ENCODE measurements at places on chromosomes 2 and 18.

DNA sequence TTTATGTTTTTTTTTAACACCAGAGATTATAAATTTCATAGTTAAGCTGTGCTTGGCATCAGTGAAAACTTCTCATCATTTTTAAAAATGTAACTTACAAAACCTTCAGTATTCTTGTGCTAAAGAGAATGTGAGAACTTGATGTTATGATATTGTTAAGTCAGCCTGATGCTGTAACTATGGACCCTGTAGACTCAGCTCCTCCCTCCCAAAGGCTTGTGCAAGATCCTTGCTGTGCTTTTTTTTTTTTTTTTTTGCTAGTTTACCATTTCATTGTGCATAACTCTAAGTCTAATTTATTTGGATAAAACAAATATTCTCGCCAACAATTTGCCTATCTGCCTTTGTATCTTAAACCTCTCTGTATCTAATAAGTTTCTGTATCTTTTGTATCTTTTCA, 12.9 kb upstream of the TFPI start:
- DNase-seq = no peak

DNA sequence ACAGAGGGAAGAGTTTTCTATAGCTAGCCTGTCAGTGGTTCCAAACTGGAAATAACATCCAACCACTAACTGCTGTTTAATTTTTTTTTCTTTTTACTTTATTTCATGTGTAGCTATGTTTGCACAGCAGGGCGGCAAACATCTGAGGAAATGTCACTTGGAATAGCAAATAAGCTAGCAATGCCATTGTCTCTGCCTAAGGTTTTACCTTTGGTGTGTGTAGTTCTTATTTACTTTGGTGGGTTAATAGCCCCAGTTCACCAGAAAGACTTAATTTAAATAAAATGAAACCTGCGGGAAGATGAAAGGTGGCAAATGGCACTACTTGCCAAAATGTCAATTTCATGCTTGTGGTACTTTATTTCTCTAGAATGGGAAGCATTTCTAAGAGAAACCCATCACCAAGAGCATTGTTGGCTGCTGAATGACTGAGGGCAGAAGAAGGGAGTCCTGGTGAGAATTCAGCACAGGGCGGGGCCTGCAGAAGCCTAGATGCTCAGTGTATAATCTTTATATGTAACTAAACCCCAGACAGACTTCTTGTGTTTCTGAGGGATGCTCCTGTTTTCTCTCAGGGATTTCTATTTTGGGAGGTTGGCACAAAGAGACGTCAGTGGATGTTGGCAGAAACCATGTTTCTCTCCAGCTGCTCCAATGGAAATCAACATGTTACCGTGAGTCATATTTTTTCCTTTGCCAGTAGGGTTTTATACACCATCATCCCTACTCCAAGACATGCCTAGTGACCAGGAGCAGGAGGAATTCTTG, 300.4 kb upstream of the NT5C1B start:
- DNase-seq = no peak

DNA sequence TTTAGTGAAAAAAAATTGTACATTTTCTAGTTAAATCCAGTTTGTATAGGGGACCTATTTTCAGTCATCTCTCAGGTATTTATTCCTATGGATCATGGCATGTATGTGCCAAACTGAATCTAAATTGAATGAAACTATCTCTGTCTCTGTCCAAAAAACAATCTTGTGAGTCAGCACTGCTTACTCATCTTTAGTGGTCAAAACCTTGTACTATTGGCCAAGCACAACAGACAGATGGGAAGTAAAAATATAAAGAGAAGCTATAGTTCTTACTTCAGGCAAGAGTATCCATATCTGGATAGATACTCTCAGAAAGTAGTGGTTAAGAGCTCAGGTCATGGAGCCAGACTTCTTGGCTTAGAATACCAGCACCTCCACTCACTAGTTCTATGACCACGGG, 76.0 kb upstream of the KLHL14 start:
- DNase-seq = no peak

GRCh38 chr18:27803957-27804356, 373.0 kb downstream of the CDH2 start:
- DNase-seq = no peak

- DNase-seq = no peak
Measured at GRCh38 chr2:206176121-206176520, 16.4 kb downstream of the EEF1B2 start.

GRCh38 chr2:146317959-146318358, 1526.9 kb upstream of the ACVR2A start:
- DNase-seq = no peak

GRCh38 chr2:127581516-127582490, 46.3 kb downstream of the MYO7B start:
- DNase-seq = no peak

- no peak for DNase-seq
Measured at GRCh38 chr2:48124592-48124991, 218.3 kb upstream of the FBXO11 start.

- no peak for DNase-seq
Measured at GRCh38 chr18:8629602-8630001, 20.4 kb downstream of the RAB12 start.

Measured in stimulated activated CD8-positive, alpha-beta memory T cell treated with anti-CD3 and anti-CD28 coated beads, Interleukin-4, amount 100 ng/mL, for 1 hour (primary cell).